Stromal cell of bone marrow (primary cell): ENCODE measurements at places on chromosomes 12 and 14.

- DNase-seq: no peak
Measured at GRCh38 chr12:11838403-11838802, 188.9 kb downstream of the ETV6 start.

DNA sequence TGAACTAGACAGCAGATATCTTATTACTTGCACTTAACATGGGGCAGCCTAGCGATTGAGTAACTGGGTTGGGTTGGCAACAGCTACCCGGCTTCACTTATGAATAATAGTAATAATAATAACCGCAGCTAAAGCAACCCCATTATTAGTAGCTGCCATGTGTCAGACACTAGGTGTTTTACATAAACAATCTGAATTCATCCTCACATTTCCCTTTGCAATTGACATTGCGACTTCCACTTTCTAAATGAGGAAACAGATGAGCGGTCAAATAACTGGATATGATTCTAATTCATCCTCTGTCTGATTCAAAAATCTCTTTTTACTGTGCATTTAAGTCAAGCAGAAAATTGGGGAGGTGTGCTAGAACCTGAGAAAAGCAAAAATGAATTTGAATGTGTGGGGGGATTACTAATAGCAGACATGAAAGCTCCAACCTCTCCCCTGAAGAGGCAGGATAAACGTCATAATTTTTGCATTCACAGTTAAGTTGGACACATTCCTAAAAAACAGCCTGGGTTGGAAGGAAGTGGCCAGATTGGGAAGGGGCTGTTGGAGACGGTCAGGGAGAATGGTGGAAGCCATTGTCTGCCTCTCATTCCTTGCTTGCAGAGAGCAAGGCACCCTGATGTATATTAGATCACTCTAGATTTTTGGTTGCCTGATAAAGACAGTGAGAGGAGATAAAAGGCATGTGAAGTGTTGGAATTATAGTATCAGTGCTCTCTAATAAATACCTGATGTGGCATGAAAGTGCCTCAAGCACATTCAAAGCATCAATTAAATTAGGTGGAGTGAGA lies 13.1 kb downstream of the EMP1 start:
- no peak for DNase-seq

- peak; percentile 49 for DNase-seq
Measured at GRCh38 chr14:102028733-102029132, 58.1 kb downstream of the HSP90AA1 start.

- DNase-seq: no peak
Measured at GRCh38 chr12:58894040-58894439, 26.3 kb downstream of the LRIG3 start.

DNA sequence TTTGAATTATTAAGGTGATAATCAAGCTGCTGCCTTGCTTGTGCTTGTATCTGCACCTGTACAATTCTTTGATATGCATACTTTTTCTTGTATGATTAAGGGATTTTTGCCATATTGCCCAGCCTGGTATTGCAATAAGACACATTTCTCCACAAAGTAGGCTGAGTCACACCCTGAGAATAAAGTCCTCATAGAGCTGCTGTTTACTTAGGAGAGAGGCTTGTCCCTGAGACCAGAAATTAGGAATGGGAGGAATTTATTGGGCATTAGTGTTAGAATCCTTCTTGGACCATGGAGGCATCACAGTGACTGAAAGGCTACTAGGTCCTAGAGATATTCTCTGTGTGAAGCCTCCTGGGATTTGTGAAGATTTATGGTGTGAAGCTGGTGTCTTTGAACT lies 506.8 kb upstream of the FBXO33 start:
- peak; percentile 7 for DNase-seq

- DNase-seq: peak; percentile 68
Measured at GRCh38 chr14:77950371-77951063, 150.6 kb downstream of the ADCK1 start.

DNA sequence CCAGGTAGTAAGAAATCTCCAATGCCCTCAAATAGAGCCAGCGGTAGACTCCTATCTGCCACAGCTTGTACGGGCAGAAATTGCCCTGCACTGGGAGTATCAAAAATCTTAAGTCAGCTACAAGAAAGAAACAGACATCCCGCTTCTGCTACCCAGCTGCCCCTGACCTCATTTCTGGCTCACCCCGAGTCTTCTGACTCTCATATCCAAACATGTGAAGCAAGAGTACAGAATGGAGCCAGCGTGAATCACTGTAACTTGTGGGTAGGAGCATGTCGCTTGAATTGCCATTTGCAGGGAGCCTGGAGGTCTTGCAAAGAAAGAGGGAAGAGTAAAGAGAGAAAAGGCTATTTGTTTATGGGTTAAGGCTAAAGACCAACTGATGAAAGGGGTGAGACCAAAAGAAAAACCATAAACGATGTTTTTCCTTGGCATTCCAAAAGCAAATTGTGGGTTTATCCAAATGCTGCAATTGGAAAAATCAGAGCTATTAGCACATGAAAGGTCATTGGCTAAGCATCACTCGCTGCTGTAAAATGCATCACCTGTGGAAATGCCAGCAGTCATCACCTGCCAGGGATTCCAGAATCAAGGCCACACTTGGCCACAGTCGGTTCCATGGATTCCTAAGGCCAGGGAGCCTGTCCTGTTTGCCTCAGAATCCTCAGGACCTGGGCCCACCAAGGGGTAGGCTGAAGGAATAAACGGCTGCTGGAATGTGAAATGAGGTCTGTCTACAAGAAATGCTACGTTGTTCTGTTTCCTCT lies 86.6 kb downstream of the FOXN3 start:
- peak; percentile 94 for DNase-seq

- DNase-seq: peak; percentile 43
Measured at GRCh38 chr12:124053851-124054250, 80.8 kb downstream of the ZNF664 start.

- DNase-seq: no peak
Measured at GRCh38 chr12:113142173-113142885, 6.8 kb upstream of the RASAL1 start.

DNA sequence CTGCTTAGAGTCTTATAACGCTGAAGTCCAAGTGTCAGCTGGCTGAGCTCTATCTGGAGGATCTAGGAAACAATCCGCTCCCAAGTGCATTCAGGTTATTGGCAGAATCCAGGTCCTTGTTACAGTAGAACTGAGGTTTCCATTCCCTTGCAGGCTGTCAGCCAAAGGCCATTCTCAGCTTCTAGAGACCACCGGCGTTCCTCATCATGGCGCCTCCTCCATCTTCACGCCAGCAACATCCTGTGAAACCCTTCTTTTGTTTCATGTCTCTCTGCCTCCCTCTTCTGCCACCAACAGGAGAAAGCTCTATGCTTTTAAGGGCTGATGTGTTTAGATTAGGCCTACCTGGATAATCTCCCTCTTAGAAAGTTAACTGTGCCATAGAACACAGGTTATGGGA lies 133.0 kb upstream of the RASSF8 start:
- no peak for DNase-seq
